ENCODE measurements at places on chromosomes 13 and 19. TPM values are rescaled to one million over a fixed set of nuclear protein-coding genes. Genes with fewer than 3 reads are reported as not detected.

RAB3D gene
- total RNA-seq, result 11.1 TPM

GRCh38 chr13:20550799-20551198, 16.2 kb upstream of the IFT88 start:
- DNase-seq, result no peak

- DNase-seq, result peak; percentile 93
Measured at GRCh38 chr13:57629821-57630235, 1.7 kb upstream of the PCDH17 start.

GRCh38 chr19:1991018-1991913, 24.2 kb downstream of the BTBD2 start:
- no peak for DNase-seq

GRCh38 chr19:7930765-7931164, 4.8 kb upstream of the CTXN1 start:
- DNase-seq, result no peak

LYL1 gene
- total RNA-seq, result 15.3 TPM

SHD gene
- 24.6 TPM for total RNA-seq

DNA sequence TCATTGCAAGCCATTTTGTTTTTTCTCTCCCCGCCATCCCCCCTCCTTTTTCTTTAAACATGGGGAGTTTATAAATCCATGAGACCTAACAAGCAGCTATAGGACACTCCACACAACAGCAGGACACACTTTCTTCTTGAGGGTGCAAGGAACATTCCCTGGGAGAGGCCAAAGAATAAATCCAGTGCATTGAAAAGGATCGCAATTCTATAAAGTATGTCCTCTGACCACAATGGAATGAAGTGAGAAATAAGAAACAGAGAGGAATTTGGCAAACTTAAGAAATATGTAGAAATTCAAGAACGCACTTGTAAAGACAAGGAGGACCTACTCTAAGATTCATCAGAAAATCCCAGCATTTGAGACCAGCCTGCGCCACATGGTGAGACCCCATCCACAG, 11.9 kb downstream of the KLF2 start:
- no peak for DNase-seq

GRCh38 chr19:8161135-8161646, 11.8 kb upstream of the FBN3 start:
- no peak for DNase-seq

TMEM255B gene
- total RNA-seq, result 6.0 TPM

- DNase-seq, result no peak
Measured at GRCh38 chr19:1237027-1237659, 662 bp downstream of the CBARP start.

ZNF585A gene
- total RNA-seq, result 9.6 TPM

CBLC gene
- not detected for total RNA-seq

- DNase-seq, result no peak
Measured at GRCh38 chr19:30314805-30315155, 57.4 kb upstream of the ZNF536 start.

GRCh38 chr19:42477117-42477516, 34.4 kb upstream of the CXCL17 start:
- no peak for DNase-seq

GRCh38 chr13:110236831-110237261, 70.1 kb downstream of the COL4A1 start:
- DNase-seq, result no peak

DNA sequence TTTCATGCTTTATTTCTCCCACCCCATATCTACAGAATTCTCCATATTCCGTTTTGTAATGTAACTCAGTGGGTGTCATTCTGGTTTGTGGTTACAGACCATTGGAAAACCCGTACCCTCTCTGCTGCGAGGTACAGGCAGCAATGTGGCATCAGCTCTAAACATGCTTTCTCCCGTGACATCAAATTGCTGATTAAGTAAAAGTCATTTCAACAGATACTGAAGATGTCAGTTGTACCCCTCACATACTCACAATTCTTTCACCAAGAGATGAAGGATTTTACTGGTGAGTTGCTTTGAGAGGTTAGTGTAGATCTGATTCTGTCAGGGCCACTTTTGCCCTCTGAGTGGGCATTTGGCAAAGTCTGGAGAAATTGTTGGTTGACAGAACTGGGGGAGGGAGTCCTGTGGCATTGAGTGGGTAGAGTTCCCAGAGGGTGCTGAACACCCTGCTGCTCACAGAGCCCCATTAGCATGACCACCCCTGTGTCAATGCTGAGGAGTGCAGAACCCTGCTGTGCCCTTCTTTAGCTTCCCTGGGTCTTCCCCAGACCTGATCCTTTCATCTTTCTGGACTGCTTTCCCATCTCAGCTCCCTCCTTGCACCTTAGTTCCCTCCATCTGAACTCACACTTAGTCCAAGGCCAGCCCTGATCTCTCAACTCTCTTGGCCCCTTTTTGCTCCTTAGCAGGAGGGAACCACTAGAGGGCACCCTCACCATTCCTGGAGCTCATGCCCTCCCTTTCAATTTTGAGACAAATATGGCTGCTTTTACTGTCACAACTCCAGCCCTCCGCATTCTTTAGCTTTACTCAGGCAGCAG, 39.9 kb upstream of the CEACAM8 start:
- no peak for DNase-seq

DNA sequence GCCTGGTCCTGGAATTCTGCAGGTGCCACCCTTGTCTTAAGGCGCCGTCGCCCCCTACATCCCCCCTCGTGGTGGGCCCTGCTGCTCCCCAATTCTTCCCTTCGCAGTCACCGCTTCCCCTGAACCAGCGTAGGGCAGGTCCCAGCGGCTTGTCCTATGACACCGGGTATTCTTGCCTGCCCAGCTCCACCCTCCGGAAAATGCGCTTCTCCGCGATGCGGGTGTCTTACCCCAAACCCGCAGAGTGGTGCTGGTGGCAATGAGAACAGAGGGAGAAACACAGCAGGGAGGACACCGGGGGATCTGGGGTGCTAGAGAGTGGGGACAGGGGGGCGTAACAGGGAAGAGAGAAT, 9.0 kb downstream of the ZNF808 start:
- DNase-seq, result no peak

GRCh38 chr13:114035583-114036531, 62.0 kb upstream of the C13orf46 start:
- DNase-seq, result peak; percentile 72

ACTN4 gene
- 180 TPM for total RNA-seq

DNA sequence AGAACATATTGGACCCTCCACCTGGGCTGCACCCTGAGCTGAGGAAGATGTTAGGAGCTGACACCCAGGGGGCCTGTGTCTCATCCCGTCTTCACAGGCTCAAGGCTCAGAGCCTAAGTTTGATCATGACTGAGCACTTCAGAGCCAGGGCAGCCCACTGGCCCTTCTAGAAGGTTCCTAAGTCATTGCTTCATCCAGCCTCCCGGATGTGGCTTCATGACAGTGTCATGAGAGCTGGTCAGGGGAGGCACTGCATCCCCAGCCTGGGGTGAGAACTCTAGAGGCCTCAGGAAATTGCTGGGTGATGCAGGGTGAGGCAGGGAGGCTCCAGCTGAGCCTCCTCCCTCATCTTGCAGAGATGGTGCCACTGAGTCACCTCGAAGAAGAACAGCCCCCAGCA, 24.9 kb upstream of the PIK3R2 start:
- no peak for DNase-seq

DNA sequence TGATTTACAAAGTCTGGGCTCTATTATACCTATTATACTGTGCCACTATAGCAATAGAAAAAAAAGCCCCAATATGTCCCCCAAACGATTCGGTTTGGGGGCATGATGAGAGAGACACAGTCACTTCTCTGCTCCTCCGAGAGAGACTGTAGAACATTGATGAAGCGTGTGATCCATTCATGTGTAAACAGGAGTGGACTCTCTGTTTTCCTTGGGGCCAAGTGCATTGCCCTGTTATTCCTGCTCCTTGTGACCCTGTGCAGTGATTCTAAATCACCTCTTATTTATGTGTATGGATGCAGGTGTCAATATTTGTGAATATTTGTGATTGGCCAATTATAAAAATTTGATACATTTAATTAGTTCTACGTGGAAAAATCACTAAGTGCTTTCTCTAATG, 17.0 kb downstream of the F10 start:
- no peak for DNase-seq

DNA sequence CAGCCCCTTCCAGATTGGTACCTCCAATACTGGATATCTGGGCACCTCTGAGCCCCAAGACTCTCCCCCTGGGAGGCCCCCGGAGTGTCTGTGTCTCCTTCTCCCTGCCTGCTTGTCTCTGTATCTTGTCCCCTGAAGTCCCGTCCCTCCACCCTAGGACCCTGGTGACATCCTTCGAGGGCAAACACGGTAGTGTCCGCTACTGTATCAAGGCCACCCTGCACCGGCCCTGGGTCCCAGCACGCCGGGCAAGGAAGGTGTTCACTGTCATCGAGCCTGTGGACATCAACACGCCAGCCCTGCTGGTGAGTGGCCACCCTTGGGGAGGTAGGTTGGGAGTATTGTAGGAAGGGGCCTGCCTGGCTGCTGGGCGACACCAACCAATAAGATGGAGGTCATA, 844 bp downstream of the ARRDC2 start:
- DNase-seq, result no peak

- no peak for DNase-seq
Measured at GRCh38 chr13:28655561-28655960, 3.4 kb upstream of the POMP start.

ANGPTL8 gene
- not detected for total RNA-seq

TMPRSS9 gene
- not detected for total RNA-seq

DNA sequence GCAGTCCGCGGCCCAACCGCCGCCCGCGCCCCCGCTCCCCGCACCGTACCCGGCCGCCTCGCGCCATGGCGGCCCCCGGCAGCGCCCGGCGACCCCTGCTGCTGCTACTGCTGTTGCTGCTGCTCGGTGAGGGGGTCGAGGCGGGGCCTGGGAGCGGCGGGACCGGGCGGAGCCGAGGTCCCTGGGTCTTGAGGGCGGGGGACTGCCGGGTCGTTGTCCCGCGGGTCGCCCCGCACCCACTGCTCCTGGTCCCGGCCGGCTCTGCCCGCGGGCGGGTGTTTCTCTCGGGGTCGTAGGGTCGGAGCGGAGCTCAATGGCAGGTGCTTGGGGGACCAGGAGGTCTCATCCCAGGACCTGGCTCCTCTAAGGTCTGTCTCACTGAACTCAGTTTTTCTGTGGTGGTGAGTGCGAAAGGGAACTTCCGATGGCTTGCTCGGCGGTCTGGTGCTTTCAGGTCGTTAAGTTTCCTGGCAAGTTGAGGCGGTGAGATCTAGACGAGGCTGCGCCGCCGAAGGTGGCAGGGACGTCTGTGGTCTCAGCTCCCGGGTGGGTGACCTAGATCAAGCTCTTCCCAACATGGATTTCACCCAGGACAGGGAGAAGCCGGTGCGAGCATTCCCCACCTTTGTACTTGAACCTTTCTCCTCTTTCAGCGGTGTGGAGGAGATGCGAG, 467 bp downstream of the LAMP1 start:
- no peak for DNase-seq

DNA sequence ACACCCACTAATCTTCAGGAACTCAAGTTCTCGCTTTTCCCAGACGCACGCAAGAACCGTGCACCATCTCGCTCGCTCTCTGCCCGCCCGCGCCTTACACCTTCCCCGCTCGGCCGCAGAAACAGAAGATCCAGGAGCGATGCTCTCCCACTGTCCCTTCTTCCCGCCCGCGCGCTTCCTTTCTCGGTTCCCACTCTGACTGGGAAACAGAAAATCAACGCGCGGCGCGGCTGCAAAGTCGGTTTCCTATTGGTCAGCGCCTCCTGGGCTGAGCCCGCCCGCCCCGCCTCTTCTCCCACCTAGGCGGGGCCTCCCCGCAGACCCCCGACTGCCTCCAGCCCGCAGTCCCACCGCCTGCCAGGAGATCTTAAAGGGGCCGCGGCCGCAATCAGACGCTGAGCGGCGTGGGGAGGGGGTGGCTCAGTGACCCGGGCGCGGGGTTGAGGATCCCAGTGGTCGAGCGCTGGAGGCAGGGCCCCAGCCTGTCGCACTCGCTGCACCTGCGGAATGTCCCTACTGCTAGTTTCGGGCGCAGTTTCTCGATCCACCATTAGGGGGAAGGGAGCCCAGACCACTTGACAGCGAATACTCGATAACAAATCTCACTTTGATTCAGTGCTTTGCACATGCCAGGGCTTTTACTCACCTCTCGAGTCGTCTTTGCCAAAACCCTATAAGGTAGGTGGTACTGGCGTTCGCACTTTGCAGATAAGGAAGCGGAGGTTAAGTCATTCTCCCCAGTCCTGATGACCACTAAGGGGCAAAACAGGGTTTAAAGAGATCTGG, 700 bp upstream of the SLC25A23 start:
- peak; percentile 95 for DNase-seq

DNA sequence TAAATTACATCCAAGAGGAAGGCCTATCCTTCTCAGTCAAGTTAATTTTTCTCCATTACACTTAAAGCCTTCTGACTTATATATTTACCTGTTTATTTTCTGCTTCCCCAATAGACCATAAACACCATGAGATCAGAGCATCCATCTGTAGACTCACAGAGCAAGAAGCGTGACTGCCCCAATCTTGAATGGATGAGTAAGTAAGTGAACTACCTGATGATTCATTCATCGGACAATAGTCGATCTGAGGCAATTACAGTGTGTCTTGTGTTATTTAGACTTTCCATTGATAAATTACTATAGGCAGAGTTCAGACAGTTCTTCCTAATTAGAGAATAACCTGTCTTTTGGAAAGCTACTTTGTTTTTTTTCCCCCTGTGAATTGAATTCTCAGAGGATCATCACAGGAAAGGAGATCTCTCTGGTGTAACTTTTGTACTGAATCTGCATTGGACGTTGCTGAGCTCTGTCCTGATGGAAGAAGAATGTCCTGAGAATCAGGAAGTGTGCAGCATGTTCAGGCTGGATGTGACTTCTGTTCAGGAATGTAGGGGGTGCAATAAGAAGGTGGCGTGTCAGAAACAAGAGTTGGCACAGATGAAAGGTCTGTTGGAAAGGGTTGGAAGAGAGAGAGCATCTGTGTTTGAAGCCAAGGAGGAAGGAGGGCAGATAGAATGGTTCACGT, 367.0 kb downstream of the NALCN start:
- DNase-seq, result no peak

ZNF792 gene
- total RNA-seq, result 5.9 TPM

VRK3 gene
- 25.5 TPM for total RNA-seq

- peak; percentile 57 for DNase-seq
Measured at GRCh38 chr19:46601318-46602224, at the start of gene CALM3. Gene CALM3, plus strand, starts transcription at chr19:46601330. Its CDS starts 105 bp downstream, at chr19:46601435.

CLDND2 gene
- not detected for total RNA-seq

GRCh38 chr19:38719761-38720558, 24.3 kb downstream of the CAPN12 start:
- no peak for DNase-seq

WDR83 gene
- total RNA-seq, result 10.1 TPM

HS6ST3 gene
- 0.59 TPM for total RNA-seq

- DNase-seq, result no peak
Measured at GRCh38 chr13:43158516-43158915, 135.1 kb downstream of the DNAJC15 start.
